SJSA1 (cell line): ENCODE measurements at places on chromosomes 3 and 15. TPM values are rescaled to one million over a fixed set of nuclear protein-coding genes. Genes with fewer than 3 reads are reported as not detected.

GRCh38 chr3:13821126-13821525 is 58.7 kb downstream of the WNT7A start:
- no peak for DNase-seq

GRCh38 chr3:137709011-137709601 is 55.0 kb upstream of the SOX14 start:
- DNase-seq: no peak

DNA sequence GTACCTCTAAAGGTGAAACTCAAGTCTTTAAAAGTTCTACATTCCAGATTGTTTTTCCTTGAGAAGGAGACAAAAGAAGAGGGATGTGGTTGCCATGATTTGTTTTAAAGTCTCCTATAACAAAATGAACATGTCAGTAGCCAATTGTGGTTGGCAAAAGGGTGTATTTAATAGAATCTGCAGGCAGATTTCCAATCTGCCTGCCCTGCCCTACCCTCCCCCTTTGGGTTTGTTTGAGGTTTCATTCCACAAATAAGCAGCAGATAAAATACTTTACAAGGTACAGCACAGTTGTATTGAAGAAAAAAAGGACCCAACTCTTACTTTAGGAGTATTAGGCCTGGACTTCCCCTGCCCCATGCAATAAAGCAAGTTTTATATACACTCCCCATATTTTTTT is 59.5 kb downstream of the MLH1 start:
- DNase-seq: peak; percentile 25

- no peak for DNase-seq
Measured at GRCh38 chr3:197038679-197039462, 9.3 kb upstream of the MELTF start.

DNA sequence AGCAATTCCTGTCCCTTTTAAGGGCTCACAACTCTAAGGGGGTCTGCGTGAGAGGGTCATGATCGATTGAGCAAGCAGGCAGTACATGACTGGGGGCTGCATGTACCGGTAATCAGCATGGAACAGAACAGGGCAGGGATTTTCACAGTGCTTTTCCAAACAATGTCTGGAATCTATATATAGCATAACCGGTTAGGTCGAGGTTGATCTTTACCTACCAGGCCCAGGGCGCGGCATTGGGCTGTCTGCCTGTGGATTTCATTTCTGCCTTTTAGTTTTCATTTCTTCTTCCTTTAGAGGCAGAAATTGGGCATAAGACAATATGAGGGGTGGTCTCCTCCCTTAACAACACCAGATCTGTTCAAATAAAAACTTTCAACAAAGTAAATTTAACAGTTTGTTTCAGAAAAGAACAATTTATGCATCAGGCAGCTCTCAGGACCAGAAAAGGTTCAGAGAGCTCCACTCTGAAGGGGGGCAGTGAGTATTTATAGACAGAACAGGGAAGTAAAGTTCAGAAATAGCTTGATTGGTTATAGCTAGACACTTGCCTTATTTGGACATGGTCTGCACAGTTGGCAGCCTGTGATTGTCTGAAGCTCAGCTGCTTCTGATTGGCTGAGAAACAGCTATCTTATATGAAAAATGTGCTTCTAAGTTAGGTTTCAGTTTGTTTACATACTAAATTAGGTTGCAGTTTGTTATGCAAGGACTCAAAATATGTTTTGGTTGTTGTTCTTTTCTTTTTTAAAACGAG is 17.2 kb upstream of the B4GALT4 start:
- no peak for DNase-seq

DNA sequence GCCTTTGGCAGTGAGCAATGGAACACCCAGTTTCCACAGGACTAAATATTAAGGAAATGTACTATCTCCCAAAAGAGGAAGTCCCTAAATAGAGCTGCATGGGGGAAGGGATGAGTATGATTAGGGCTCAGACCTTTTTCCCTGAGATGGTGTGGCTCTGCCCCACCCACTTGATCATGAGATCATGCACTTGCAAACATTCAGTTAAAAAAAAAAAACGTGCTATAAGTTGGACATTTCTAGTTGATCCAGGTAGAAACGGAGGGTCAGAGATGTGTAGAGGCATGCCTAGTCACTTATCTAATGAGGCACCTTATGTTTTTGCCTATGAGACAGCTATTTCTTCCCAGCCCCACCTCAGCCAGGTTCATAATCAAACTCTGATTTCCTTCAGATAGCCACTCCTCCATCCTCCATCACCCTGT is 24.5 kb upstream of the SSR3 start:
- DNase-seq: no peak

- DNase-seq: no peak
Measured at GRCh38 chr15:27483124-27483523, 512.1 kb downstream of the GABRG3 start.

GRCh38 chr3:139202226-139202958 is 141.4 kb upstream of the MRPS22 start:
- no peak for DNase-seq

DNA sequence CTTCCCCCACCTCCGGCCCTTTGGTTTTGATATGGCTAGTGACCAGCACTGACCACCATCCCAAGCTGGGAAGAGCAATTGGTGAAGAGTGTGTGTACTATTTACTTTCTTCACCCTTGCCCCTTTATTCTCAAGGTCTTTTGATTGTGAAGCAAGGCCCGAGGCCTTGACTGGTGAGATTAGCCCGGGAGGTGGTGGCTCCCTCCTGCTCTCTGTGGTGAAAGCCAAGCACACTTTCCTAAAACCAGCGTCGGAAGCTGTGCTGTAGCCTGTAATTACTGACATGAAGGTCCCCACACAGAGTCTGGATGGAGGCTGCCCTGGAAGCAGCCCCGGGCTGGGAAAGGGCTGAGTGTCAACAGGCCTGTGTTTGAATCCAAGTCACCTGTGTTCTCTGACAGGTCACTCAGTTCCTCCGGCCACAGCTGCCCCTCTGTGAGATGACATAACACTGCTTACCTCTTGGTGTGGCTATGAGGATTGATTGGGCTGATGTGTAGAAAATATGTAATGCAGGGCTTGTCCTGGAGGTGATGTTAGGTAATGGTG is 60.5 kb upstream of the PRR23C start:
- DNase-seq: no peak

GRCh38 chr3:14300721-14301399 is 101.5 kb upstream of the SLC6A6 start:
- DNase-seq: no peak

GRCh38 chr15:82750831-82751180 is 41.1 kb upstream of the AP3B2 start:
- DNase-seq: no peak

GRCh38 chr15:88797663-88798339 is 5.4 kb upstream of the ACAN start:
- DNase-seq: no peak

GRCh38 chr3:192958219-192958872 is 40.7 kb upstream of the MB21D2 start:
- no peak for DNase-seq

DNA sequence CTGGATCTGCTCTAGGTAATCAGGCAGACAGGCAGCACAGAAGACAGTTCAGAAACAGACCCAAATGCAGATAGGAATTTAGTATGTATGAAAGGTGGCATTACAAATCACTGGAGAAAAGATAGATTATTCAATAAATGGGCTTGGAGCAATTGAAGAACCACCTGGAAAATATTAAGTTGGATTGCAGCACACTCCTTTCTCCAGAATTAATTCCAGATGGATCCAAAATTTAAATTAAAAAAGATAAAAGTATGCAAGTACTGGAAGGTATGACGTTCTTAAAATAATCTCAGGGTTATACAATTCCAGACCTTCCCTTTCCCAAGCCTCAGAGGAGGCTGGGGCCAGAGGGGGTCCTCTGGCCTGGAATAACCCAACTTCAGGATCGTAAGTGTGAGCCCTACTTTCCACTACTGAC is 32.5 kb downstream of the HRH1 start:
- DNase-seq: no peak

DNA sequence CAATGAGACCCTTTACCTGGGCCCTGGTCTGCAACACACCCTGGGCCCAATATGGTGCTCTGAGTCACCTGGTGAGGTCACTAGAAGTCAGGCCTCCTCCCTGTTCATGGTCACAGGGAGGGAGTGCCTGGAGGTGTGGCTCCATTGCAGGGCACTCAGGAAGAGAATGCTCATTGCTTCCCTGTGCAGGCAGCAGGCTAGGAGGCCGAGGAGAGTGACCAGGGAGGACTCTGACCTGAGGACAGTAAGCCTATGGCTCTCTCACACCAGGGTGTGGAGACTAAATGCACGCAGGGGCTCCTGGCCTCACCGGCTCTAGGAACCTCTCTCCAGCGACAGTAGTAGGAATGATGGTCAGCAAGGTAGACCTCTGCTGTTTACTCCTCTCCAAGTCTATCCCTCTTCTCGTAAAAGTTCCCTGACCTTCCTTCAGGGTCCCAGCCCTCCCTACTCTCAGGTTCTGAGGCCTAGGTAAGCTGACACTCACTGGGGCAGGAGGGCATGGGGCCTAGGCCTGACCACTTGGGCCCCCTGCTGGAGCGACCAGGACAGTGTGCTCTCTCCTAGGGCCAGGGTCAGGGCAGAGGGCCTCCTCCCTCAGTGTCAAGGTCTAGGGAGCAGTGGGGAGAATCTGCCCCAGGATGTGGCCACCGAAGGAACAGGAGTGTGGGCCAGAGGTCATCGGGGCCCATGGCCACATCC is 9.6 kb upstream of the SLCO2A1 start:
- no peak for DNase-seq

- no peak for DNase-seq
Measured at GRCh38 chr3:16186565-16186964, 12.1 kb downstream of the GALNT15 start.

Gene MESP1
- 0.26 TPM in 1 of 2 replicates, not detected in the other for total RNA-seq

Gene CAPN3
- 0.11 TPM in 1 of 2 replicates, not detected in the other for total RNA-seq

Gene ZNF35
- 7.7 and 14.7 TPM in 2 replicates for total RNA-seq

Gene WWTR1
- 31.5 and 43.0 TPM in 2 replicates for total RNA-seq

Gene PCBP4
- total RNA-seq: 75.3 and 138 TPM in 2 replicates

Gene JAGN1
- 17.2 and 21.2 TPM in 2 replicates for total RNA-seq

Gene TRPM1
- total RNA-seq: 0.08 TPM in 1 of 2 replicates, not detected in the other
